ENCODE measurements at places on chromosomes 16 and 17.

GRCh38 chr16:11474617-11475291 lies 112.0 kb downstream of the LITAF start:
- no peak for DNase-seq

GRCh38 chr16:9526791-9527190 lies 435.3 kb downstream of the HAPSTR1 start:
- DNase-seq: no peak

DNA sequence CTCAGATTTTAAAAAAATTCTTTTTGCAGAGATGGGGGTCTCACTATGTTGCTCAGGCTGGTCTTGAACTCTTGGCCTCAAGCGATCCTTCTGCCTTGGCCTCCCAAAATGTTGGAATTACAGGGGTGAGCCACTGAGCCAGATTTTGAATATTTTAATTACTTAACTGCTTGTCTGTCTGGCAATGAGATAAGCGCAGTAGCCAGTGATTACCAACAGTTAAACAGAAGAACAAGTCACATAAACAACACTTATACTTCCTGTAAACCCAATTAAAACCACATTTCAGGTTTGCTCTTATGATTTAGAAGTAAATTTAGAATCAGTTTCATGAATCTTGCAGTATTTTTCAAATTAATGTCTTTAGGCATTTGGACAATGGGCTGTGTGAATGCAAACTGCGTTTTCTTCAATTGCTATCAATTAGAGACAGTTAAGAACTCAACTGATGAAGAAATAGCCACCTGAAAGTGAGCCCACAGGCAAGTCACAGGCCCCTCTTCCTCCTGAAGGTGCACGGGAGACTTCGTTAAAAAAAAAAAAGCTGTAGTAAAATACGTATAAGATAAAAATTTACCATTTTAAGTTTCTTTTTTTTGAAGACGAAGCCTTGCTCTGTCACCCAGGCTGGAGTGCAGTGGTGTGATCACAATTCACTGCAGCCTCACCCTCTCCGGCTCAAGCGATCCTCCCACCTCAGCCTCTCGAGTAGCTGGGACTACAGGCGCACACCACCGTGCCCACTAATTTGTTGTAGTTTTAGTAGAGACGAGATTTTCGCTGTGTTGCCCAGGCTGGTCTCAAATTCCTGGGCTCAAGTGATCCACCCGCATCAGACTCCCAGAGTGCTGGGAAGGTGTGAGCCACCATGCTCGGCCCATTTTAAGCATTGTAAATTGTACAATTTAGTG lies 73.0 kb downstream of the PITPNC1 start:
- DNase-seq: no peak

DNA sequence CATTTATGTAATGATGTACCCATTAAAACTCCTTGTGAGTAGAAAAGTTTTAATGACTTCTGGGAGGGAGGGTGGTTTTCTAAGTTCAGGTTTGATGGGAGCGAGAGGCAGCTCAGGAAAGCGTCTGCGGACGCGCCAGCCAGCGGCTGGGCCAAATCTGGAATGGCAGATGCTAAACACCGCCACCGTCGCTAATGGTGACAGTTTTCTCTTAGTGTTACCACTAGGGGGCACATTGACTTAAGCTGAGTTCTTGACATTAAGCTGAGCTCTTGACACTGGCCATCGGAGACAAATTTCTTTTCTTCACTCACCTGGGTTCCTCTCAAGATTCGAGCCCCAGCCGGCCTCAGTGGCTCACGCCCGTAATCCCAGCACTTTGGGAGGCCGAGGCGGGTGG lies 6.7 kb downstream of the TRPV1 start:
- no peak for DNase-seq

- no peak for DNase-seq
These were observed 27.6 kb downstream of the NMT1 start for GRCh38 chr17:45088741-45089140.

- peak; percentile 49 for DNase-seq
These were observed 2.8 kb upstream of the XAF1 start for GRCh38 chr17:6753006-6753445.

GRCh38 chr17:76900723-76901122 lies 32.5 kb downstream of the MGAT5B start:
- no peak for DNase-seq

DNA sequence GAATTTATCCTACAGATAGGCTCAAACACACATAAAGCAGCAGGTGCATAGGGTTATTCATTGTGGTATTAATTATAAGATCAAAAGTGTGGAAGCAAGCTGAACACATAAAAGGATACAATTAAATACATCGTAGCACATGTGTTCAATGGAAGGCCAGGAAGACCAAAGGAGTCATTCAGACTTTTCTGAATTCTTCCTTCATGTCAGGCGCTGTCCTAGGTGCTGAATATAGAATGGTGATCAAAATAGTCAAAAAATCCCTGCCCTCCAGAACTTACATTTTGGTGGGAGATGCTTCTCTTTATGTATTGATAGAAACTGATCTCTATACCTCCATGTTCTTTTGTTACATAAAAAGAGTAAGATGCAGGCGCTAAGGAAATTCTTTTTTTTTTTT lies 439.0 kb upstream of the ASIC2 start:
- DNase-seq: no peak

DNA sequence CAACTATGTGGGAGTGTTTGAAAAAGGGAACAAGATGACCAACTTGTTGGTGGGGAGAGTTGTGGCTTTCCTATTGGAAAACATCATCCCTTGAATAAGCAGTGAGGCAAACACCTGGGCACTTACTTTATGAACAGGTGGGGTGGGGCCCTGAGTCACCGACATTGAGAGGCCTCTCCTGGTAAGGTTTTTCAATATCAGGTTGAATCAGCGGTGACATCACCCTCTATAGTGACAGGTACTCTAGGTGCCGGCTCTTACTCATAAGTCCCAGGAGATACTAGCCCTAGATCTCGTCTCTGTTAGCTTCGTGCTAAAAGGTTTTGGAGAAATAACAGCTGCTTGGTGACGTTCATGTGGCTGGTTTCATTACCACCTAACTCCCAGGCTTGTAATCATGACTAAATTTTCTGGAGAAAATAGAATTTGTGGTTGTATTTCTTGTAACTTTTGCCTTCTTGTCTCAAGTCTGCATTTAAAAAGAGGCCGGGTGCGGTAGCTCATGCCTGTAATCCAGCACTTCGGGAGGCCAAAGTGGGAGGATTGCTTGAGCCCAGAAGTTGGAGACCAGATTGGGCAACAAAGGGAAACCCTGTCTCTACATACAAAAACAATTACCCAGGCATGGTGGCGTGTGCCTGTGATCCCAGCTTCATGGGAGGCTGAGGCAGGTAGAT lies 19.3 kb downstream of the CDH1 start:
- no peak for DNase-seq

DNA sequence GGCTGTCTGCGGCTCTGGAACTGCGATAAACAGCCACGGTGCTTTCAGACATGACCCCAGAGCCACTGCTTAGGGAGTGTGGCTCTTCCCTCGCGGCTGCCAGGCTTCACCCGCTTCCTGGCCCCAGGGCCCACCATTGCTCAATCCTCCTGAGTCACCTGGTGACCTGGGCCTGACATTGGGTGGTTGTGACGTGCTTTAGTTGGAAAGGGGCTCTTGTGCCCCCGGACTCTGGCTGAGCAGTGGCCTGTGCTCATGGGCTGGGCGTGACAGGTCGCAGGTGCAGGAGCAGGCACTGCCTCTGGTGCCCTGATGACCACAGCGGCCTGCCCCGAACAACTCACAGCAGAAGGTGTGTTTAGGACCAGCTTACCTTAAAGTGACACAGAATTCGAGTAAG lies 8.6 kb upstream of the NUDT16L1 start:
- no peak for DNase-seq

GRCh38 chr16:57648581-57649442 lies 19.3 kb upstream of the ADGRG3 start:
- peak; percentile 75 for DNase-seq

DNA sequence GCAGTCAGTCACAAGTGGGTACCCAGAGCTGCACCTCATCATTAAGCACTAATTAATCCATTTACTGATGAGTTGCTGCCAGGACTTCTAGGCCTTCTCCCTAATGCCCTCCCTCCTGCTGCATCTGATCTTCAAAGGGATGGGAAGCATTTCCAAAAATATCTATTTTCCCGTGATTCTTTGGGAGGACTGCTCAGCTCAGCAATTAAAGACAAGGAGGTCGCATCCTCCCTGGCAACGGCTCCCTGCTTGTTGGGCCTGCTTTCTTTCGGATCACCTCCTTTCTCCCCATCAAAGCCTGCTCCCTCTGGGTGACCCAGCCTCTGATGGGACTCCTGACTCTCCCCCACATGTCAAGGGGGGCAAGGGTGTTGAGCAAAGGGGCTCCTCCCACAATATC lies 26.0 kb upstream of the SPPL2C start:
- no peak for DNase-seq
